ENCODE measurements at places on chromosomes 2 and 18.

DNA sequence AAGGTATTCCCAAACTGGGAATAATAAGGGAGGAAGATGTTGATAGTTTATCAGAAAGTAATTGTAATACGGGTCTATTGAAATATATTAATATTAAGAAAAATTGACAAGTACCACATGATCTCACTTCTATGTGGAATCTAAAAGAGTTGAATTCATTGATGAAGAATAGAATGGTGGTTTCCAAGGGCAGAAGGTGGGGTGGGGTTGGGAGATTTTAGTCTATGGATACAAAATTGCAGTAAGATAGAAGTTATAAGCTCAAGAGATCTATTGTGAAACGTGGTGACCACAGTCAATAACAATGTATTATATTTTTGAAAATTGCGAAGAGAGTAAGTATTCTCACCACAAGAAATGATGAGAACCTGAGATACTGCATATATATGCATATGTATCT is 38.9 kb downstream of the COL3A1 start:
- no peak for DNase-seq

DNA sequence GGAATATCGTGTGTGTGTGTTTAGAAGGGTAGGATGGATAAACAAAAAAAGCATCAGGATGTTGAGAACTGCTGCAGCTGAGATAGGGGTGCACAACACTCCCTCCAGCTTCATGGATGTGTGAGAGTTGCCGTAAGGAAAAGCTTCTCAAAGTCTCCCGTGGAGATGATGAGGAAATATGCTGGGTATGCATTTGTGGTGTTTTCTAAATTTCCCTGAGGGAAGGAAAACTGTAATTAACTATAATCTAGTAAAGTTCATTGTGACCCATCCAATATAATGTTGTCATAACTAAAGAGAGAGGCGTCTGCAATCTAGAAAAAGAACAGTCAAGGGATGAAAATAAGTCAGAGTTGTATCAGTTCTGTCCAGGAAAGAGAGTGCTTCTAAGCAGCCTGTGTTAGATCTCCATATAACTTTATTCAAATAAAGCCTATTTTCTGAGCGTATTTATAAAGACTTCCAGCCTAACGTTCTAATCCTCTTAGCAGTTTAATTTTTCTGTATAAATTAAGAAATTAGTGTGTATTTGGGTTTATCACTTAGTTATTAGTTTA is 7.3 kb upstream of the LMAN2L start:
- DNase-seq: peak; percentile 17

GRCh38 chr2:175442441-175442840 is 260.9 kb upstream of the ATP5MC3 start:
- DNase-seq: no peak

DNA sequence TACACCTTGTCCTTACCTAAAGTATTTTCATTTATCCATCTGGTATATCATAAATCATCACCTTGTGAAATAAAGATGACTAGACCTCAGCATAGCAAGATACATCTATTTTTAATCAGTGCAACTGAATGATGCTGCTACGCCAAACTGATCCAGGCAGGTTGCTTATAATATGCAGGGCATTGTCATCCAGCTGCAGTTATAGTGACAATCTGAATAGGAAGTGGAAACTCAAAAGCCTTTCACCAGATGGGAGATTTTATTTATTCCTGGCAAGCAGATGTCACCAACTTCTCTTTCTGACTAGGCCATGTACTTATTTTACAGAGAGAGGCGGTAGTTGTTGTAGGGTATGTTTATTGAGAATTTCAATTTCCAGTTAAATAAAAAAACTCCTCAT is 747.3 kb downstream of the ADCYAP1 start:
- no peak for DNase-seq

GRCh38 chr2:65553504-65554074 is 121.2 kb upstream of the SPRED2 start:
- DNase-seq: no peak

DNA sequence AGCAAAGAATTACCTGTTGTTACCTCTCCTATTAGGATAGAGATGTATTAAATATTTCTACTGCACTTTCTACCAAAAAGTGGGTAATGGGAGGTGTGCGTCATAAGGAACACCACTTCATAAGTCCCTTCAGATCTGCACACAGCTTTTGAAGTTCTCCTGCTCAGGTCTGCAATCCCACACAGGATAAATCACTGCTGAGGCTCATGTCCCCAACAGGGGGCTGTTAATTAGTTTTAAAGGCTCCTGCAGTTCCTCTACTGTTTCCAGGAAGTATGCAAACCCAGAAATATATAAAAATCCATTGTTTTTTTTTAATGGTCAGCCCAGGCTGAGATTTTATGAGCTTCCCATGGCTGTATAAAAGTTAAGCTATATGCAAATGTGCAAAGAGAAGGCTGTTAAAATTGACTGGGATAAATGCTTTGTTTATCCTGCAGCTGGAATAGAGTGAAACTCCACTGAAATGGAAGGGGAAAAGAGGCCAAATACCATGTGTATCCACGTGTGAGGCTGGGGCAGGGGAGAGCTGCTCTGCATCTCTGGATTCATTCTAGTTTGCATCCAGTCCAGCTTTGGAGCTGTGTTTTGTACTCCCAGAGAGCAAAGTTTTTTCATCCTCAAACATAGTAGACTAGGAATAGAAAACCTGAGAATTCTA is 903.7 kb downstream of the TDRD15 start:
- no peak for DNase-seq

GRCh38 chr2:172885996-172886395 is 150.4 kb downstream of the RAPGEF4 start:
- DNase-seq: no peak

DNA sequence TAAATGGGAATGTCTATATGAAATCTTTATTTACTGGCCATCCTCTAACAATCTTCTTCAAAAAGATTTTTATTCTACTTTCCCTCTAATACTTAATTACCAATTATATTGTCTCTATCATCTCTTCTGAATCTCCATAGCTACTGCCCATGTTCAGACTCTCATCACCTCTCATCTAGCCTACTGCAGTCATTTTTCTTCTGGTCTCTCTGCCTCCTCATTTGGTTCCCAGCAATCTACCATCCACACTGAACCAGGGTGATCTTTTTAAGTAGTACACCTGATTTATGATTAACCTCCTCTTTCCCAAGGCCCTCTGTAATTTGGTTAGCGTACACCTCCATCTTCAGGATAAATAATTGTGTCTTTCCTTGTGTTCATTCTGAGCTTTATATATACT is 57.6 kb downstream of the NCKAP1 start:
- DNase-seq: no peak

GRCh38 chr2:170498619-170499018 is 216.5 kb upstream of the SP5 start:
- no peak for DNase-seq

DNA sequence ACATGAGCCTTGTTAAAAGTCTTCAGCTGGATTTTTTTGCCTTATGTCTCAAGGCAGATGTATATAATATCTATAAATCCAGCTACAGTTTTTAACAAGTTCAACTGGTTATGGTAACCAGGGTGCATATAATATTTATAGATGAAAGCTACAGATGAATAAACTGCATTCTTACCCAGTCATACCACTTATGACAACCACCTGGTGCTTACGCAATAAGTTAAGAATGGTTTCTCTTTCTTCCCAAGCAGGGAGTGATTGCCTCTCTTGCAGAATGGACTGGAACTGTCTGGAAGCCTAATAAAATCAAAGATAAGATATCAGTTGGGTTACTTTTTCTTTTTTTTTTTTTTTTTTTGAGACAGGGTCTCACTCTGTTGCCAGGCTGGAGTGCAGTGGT is 19.6 kb downstream of the DHX57 start:
- DNase-seq: peak; percentile 37

DNA sequence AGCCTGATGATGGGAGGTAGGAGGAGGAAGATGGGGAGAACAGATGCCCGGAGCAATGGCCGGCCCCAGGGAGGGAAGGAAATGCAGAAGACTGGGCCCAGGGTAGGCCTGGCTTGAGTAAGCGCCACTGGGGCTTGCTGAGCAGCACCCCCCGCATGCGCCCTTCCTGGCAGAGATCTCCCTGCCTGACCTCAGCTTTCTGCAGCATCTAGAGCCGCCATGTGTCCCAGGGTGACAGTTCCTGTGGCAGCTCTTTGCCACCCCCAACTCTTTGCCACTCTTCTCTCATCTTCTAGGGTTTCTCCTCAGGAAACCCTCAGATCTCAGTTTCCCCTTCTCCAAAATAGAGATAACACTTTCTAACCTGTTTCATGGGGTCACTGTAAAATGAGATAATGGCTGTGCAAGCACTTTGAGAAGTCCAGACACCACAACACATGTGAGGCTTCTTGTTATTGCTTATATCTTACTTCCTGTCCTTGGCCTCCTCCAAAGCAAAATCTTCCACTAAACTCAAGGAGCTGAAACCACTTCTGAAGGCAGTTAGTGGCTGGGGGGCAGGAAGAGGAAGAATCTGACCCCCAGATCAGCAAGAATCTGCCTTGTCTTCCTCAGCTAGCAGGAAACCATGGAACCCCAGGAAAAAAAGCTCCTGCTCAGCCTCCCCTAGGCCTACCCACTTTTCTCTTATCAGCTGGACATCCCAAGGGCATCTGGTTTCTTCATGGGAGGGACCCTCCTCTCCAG is 64.9 kb downstream of the EPAS1 start:
- no peak for DNase-seq

DNA sequence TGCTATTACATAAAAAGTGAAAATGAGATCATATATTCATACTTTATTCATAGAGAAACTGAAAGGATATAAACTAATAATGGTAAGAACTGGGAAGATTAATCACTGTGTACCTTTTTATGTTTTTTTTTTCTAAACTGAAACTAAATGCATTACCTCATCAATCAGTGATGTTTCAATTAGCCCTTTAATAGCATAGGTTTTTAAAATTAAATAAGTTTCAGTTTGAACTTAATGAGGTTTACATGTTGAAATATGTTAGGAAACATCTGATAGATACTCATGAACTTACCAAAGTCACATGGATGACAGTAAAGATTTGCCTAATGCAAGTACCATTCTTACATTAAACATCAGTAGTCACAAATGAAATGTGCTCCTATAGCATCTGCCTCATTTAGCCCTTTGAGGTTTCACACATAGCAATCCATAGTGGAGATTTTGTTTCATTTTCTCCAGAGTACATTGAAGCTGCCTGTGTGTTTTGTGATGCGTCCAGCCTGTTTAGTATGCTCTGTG is 8.9 kb downstream of the MAPRE2 start:
- no peak for DNase-seq

DNA sequence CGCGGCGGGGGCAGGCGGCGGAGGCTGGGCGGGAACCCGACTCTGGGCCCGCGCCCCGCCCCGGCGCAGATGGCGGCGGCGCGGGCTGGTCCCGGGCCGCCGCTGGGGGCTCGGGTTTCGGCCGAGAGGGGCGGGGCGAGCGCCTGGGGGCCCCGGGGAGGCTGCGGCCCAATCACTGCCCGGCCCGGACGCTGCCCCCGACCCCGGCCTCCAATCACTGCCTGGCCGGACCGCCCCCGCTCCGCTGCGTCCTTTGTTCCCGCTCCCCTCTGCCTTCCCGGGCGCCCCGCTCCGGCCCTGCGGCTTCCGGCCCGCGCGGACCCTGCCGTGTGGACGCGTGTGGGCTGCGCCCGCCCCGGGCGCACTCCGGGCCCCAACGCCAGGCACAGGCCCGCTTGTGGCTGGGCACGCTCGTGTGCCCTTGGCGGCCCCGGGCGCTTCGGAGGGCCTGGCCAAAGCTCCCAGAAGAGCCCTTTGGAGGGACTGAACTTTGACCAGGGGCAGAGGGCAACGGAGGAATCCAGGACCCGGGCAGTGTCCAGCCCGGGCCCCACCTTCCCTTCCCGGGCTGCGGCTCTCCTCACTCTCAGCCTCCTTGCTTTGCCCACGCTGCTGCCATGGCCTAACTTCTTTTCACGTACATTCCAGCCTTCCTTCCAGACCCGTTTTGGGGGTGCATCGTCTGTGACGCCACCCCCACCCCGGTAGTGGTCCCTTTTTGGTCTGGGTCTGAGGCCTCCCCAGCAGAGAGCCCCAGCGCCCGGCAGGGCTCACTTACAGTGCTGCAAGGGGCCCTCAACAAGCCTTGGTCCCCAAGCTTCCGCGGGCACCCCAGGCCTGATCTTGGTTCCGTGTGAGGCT is 27.1 kb upstream of the PTMA start:
- DNase-seq: peak; percentile 83

- DNase-seq: peak; percentile 57
Measured at GRCh38 chr18:35236571-35237363, 4.1 kb upstream of the ZNF397 start.

DNA sequence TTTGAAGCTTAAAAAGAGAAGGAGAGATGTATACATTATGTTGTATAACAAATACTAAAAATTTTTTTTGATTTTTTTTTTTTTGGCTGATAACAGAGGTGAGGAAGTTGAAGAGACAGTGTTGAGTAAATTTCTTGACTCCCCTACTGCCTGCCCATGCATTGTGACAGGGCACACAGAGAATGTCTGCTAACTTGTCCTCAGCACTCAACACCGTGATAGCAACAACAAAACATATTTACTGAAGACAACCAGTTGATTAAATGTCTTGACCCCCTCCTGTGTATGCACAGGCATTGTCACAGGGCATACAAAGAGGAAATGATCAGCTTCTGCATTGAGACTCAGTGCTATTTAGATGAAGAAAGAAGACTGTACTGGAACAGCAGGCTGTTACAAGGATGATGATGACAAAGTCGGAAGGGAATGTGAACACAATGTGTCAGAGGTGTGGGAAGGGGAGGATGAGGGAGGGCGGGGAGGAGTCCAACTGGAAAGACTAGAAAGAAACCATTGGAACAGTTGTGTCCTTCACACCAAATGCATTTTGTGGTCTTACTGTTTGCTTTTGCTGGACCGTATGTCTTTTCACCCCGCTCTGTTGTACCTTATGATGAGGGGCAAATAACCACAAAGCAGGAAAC is 89.5 kb downstream of the CERS6 start:
- peak; percentile 93 for DNase-seq

GRCh38 chr18:11726556-11726955 is 37.5 kb downstream of the GNAL start:
- no peak for DNase-seq

DNA sequence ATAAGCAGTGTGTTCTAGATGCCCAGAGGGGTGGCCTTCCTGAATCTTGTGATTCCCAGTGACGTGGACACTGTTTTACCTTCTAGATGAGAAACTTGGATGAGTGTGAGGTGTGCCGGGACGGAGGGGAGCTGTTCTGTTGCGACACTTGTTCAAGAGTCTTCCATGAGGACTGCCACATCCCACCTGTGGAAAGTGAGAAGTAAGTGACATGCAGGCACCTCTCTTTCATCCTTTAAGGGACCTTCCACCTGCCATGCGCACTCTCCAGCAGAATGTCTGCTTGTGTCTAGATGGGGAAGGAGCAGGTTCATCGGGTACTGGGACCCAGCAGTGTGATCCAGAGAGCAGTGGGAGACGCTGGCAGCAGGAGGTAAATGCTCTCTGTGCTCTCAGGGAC is 16.0 kb upstream of the SP100 start:
- no peak for DNase-seq

- peak; percentile 80 for DNase-seq
Measured at GRCh38 chr2:171531291-171531690, 9.0 kb downstream of the CYBRD1 start.

- no peak for DNase-seq
Measured at GRCh38 chr2:18384242-18384641, 176.2 kb downstream of the RDH14 start.

All from GM23248 (cell line).